Naive thymus-derived CD4-positive, alpha-beta T cell (primary cell): ENCODE measurements at places on chromosomes 12 and 14. TPM values are rescaled to one million over a fixed set of nuclear protein-coding genes. Genes with fewer than 3 reads are reported as not detected.
A peak's percentile ranks its signal among the peaks of the same experiment; 100 is the strongest.

- no peak overlapping the region for H3K4me3 ChIP-seq
- H3K27me3 ChIP-seq: no peaks in the 10 kb centered on the region
Observed at GRCh38 chr12:116535241-116535640, 23.9 kb upstream of the MAP1LC3B2 start.

- H3K27me3 ChIP-seq: no peaks in the 10 kb centered on the region
- DNase-seq: no peak
- H3K4me1 ChIP-seq: no peaks in the 10 kb centered on the region
- no peak within 1 kb of the TSS for H3K27ac ChIP-seq
Observed at GRCh38 chr12:4719821-4720636, at the start of gene GALNT8. TSS of gene GALNT8 (plus strand) at chr12:4720400. CDS start at chr12:4720678, 278 bp downstream.

DNA sequence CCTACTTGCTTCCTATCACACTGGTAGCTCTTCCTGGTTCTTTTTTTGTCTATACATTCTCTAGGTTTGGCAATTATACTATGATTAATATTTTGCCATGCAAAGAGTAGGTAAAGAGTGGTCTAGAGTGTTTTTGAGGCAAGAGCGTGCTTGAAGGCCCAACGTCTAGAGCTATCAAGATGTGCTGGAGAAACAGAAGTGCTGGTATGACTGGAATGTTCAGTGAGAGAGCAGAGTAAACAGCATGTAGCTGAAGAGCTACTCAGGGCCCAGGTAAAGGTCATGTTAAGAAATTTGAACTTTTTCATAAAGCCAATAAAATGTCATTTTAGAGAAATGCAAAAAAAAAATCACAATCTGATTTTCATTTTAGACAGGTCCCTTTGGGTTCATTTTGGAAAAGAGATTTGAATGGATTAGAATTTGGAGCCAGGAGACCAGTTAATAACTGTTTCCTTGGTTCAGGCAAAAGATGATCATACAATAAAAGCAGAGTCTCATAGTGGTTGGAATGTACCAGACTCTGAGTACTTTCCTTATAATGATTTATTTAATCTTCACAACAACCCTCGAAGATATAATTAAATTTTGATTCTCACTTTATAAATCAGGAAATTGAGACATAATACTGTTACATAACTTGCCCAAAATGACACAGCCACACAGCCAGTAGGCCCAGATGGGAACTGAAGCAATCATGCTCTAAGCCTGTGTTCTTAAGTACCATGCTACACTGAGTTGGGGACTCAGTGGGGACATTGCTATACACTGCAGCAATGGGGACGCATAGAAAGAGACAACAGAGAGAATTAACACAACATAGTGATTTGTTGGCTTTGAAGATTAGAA is 350.1 kb downstream of the NELL2 start:
- H3K4me1 ChIP-seq: no peaks in the 10 kb centered on the region
- H3K27ac ChIP-seq: no peak overlapping the region
- no peak overlapping the region for H3K4me3 ChIP-seq

DNA sequence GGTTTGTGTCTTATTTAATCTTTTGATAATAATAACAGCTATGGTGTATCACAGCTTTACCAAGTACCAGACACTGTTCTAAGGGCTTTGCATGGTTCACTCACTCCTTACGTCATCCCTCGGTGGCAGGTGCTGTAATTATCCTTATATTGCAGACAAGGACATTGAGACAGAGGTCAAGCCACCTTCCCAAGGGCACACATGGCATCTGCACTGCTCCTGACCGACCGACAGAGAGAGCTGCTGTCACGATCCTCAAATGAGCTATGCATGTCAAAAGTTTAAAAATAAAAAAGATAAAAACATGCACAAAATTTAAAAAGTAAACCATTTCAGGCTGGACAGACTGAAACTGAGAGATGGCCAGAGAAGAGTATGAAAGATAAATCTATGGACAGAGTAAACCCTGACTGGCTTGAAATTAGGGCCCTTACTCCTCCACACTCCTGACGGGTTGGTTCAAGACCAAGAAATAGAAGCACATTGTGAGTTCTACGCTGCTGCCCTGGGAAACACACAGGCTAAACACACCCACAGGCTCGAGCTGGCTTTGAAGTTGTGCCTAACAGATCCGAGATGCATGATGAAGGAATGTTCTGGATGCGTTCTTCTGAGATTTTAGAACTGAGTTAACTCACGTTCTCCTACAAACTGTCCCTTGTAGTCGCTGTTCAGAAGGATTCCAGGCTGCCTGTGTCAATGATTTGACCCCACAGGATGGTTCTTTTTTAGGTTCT is 268.7 kb downstream of the ZFP36L1 start:
- no peaks in the 10 kb centered on the region for H3K27me3 ChIP-seq
- no peak overlapping the region for H3K4me3 ChIP-seq
- no peaks in the 10 kb centered on the region for H3K36me3 ChIP-seq

DNA sequence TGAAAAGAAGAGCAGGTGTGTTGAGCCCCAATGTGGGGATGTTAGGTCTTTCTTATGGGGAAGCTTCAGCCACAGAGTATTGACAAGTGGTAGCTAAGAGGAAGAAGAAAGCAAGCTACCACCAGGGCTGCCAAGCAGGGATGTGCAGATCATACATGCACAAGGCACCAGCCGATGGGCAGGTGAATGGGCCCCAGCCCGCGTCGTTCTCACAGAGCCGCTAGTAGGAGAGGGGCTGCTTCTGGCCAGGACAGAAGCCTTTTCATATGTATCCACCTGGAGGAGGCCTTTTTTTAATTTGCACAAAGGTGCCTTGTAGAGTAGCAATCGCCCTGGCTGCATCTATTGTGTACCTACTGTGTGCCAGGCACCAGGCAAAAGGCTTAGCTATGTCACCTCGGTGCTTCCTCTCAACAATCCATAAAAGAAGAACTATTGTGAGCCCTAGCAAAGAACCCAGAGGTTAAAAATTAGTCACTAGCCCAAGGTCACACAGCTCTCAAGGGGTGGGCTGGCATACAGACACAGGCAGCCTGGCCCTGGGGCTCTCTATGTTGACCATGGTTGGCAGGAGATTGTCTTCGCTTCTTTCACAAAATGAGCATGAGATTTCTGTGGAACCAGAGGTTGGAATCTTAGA is 8.2 kb downstream of the NUAK1 start:
- no peaks in the 10 kb centered on the region for H3K36me3 ChIP-seq
- no peaks in the 10 kb centered on the region for H3K27me3 ChIP-seq
- no peak overlapping the region for H3K4me3 ChIP-seq

GRCh38 chr14:21071225-21072030 is 1.3 kb downstream of the ARHGEF40 start:
- DNase-seq: no peak
- peaks cover 36% of the 10 kb centered on the region for H3K27me3 ChIP-seq
- H3K27ac ChIP-seq: no peak overlapping the region

PZP gene
- total RNA-seq: not detected

DNA sequence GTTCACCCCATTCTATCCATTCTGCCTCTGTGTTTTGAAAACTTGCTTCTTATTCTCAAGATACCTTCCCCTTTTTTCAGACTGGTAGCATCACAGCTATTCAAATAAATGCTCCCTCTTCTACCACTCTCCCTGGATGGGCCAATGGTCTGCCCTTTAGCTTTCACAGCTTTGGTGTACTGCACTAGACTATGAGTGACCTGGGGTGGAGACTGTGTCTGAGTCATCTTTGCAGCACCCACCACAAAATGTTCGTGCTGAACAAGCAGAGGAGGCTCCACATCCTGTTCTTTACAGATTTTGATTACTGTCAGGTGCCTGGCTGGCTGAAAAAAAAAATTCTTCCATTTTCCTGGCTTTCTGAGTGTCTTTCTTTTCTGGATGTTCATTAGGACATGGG is 1104.1 kb upstream of the TMEM132C start:
- no peaks in the 10 kb centered on the region for H3K27me3 ChIP-seq
- H3K36me3 ChIP-seq: no peaks in the 10 kb centered on the region
- H3K4me3 ChIP-seq: no peak overlapping the region
- H3K4me1 ChIP-seq: peaks cover 13% of the 10 kb centered on the region

DNA sequence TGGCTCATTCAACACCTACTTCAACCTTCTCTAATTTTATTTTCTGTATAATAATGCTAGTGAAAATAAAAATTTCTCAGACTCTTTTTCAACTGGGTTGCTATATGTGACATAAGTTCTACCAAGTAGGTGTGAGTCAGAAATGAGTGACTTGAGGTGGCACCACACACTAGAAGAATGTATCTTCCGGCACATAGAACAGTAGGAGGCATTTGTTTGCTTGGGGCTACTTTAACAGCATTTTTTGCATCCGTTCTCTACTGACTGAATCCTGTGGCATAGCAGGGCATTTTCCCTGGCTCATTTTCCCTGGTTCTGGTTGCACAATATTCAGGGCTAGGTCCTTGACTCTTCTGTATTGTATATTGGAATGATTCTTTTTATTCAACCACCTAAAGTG is 194.0 kb upstream of the SLC16A7 start:
- H3K4me1 ChIP-seq: no peaks in the 10 kb centered on the region
- no peak overlapping the region for H3K27ac ChIP-seq
- no peak overlapping the region for H3K4me3 ChIP-seq
- H3K27me3 ChIP-seq: no peaks in the 10 kb centered on the region

GRCh38 chr12:66269757-66270383 is 32.4 kb upstream of the HELB start:
- no peaks in the 10 kb centered on the region for H3K27me3 ChIP-seq
- no peak for DNase-seq

DNA sequence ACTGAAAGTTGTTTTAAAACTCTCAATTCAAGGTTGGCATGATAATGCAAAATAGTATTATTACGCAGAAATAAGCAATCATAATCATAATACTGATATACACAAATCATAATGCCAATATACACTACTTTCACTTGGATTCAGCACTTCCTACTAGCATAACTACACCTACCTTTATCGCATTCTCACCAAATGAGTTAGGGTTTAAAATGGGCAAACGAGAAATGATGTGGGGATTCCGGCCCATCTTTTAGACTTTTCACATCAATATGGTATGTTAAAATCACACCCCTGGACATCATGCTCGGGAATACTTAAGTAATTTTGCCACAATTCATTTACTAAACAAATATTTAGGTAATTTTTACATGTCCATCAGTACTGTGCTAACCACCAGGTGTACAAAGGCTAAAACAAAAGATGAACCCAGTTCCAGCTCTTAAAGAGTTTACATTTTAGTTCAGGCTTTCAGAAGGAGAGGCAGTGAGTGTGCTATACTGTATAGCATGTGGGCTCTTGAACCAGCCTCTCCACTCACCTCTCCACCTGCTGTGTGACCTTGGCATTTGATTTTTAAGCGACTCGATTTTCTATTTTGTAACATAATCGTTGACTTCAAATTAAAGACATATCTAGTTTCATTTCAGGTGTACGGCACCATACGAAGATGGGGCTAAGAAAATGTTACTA is 1.1 kb upstream of the USP15 start:
- H3K36me3 ChIP-seq: no peaks in the 10 kb centered on the region
- H3K27ac ChIP-seq: peak overlapping the region; percentile 98
- H3K4me3 ChIP-seq: peak overlapping the region; percentile 96
- no peak for DNase-seq
- H3K4me1 ChIP-seq: peaks cover 41% of the 10 kb centered on the region
- no peaks in the 10 kb centered on the region for H3K27me3 ChIP-seq

- no peaks in the 10 kb centered on the region for H3K27me3 ChIP-seq
- H3K36me3 ChIP-seq: no peaks in the 10 kb centered on the region
- H3K4me3 ChIP-seq: no peak overlapping the region
- no peak overlapping the region for H3K27ac ChIP-seq
Observed at GRCh38 chr14:25150401-25150800, 100.5 kb upstream of the STXBP6 start.

RNF34 gene
- total RNA-seq: 84.4 TPM

DNA sequence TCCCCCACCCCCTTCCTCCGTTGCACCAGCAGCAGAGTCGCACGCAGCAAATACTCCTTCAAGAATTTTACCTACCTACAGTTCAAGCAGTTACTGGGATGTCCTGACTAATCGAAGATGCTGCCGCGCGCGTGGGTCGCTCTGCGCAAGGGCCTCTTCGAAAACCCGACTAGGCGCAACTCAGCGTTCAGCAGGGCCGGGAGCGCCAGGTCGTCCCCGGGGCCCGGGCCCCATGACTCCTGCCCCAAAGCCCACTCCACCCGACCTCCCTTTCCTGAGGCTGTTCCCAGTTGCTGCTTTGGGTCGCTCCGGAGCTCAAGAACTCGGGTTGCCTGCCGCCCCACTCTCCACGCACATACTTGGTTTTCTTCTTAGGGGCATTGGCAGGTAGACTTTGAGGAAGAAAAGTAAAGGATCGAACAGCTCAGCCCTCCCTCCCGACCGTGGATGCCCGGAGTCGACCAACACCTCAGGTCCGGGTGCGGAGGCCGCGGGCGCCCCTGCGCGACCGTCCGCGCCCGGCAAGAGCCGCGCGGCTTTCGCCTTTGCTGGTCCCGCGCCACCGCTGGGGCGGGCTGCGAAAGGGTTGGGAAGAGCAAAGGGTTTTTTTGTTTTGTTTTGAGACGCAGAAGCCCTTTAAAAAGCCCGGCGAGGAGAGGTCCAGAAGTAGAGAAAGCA is 1.9 kb downstream of the BMP4 start:
- no peak for DNase-seq
- no peak overlapping the region for H3K27ac ChIP-seq
- no peaks in the 10 kb centered on the region for H3K36me3 ChIP-seq
- peak overlapping the region; percentile 39 for H3K4me3 ChIP-seq
- no peaks in the 10 kb centered on the region for H3K27me3 ChIP-seq

GRCh38 chr14:30681752-30682355 is 59.7 kb downstream of the SCFD1 start:
- peaks cover 4% of the 10 kb centered on the region for H3K36me3 ChIP-seq
- no peaks in the 10 kb centered on the region for H3K4me1 ChIP-seq
- H3K27ac ChIP-seq: no peak overlapping the region
- no peaks in the 10 kb centered on the region for H3K27me3 ChIP-seq
- H3K4me3 ChIP-seq: no peak overlapping the region
- DNase-seq: no peak

- H3K4me1 ChIP-seq: peaks cover 11% of the 10 kb centered on the region
- H3K36me3 ChIP-seq: no peaks in the 10 kb centered on the region
- no peak for DNase-seq
- H3K27ac ChIP-seq: no peak overlapping the region
- no peaks in the 10 kb centered on the region for H3K27me3 ChIP-seq
Observed at GRCh38 chr12:94080341-94081009, 67.9 kb upstream of the PLXNC1 start.

CDK2 gene
- total RNA-seq: 19.0 TPM

DNA sequence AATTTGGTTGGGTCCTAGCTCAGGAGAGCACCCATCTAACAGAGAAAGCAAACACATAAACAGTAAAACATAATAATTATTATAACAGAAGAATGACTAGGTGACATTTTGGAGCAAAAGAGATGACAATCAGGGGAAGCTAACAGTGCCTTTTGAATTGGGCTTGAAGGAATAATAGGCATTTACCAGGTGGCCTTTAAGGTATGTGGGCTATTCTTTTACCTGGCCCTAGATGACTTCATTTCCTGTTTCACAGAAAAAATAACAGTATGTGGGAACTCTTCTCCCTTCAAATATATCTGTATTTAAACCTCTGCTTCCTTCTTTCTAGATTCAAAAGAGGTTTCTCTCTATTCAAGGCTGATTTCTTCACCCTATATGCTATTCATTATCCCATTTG is 3.8 kb downstream of the IRAK4 start:
- H3K4me3 ChIP-seq: no peak overlapping the region
- H3K27me3 ChIP-seq: no peaks in the 10 kb centered on the region
- no peaks in the 10 kb centered on the region for H3K36me3 ChIP-seq

GRCh38 chr12:29781705-29782266 is 2.0 kb downstream of the TMTC1 start:
- DNase-seq: no peak
- no peaks in the 10 kb centered on the region for H3K4me1 ChIP-seq
- no peak overlapping the region for H3K27ac ChIP-seq
- no peaks in the 10 kb centered on the region for H3K27me3 ChIP-seq
- H3K4me3 ChIP-seq: no peak overlapping the region
